H54 (cell line): ENCODE measurements at places on chromosomes 1 and 21.

- DNase-seq = no peak
These were observed 7.5 kb downstream of the PTPRU start for GRCh38 chr1:29243871-29244200.

DNA sequence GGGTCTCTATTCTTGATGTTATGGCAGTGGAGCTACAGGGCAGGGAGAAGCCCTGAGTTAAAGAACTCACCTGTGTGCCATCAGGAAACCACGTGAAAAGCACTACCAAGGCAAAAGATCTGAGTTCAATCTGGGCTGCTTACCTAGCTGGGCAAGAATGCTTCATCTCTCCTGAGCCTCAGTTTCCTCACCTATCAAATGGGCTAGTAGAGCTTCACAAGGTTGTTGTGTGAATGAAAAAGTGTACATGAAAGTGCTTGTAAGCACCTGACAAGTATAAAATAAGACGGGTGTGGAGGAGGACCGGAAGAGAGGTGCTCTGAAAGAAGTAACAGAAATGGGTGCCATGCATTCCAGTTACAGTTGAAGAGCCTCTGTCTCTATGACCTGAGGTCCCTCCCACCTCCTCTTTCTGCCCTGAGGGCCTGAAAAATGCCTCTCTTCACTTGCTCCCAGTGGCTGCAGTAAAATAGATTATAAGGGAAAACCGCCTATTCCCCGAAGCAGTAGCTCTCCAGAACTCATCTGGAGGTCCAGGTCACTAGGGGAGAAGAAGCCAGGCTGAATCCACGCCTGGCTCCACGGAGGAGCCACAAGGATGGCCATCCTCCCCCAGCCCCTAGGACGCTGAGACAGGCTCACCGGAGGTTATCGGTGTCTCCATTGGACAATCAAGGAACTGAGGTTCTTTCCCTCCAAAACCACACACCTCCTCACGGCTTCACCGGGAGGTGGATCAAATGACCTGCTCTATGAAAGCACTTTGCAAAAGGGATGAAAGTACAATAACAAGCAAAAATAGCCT, 1.4 kb downstream of the GPR161 start:
- no peak for DNase-seq

GRCh38 chr1:17908945-17909344, 153.8 kb downstream of the ACTL8 start:
- no peak for DNase-seq

DNA sequence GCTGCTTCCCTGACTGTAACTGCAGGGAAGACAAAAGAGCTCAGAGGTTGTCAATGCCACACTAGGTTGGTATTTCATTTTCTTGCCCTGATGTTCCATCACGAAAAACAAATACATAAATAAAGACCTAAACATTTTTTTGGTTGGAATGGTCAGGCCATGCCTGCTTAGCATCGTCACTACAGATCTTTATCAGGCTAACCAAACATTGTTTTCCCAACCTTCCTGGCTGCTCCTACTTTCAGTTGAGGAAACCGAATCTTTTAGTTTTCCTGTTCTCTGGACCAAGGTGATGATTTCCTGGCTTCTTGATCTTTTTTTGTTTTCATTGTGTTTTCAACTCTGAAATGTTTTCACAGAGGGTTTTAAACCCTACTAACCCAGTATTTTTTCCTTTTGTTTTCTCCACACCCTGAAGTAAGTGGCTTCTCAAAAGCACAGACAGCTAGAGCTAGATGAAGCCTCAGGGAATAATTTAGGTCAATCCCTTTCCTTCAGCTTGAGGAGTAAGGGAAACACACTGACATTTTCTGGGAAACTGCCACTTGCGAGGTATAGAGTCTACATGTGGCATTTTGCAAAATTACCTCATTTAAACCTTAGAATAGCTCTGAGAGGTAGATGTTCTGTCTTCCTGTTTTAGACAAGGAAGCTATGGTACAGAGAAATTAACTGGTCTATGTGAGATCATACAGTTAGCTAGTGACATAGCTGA, 67.2 kb upstream of the CNN3 start:
- no peak for DNase-seq

GRCh38 chr1:67611846-67612245, 73.2 kb upstream of the GADD45A start:
- DNase-seq = no peak

GRCh38 chr1:210292231-210292871, 36.4 kb upstream of the HHAT start:
- peak; percentile 19 for DNase-seq

DNA sequence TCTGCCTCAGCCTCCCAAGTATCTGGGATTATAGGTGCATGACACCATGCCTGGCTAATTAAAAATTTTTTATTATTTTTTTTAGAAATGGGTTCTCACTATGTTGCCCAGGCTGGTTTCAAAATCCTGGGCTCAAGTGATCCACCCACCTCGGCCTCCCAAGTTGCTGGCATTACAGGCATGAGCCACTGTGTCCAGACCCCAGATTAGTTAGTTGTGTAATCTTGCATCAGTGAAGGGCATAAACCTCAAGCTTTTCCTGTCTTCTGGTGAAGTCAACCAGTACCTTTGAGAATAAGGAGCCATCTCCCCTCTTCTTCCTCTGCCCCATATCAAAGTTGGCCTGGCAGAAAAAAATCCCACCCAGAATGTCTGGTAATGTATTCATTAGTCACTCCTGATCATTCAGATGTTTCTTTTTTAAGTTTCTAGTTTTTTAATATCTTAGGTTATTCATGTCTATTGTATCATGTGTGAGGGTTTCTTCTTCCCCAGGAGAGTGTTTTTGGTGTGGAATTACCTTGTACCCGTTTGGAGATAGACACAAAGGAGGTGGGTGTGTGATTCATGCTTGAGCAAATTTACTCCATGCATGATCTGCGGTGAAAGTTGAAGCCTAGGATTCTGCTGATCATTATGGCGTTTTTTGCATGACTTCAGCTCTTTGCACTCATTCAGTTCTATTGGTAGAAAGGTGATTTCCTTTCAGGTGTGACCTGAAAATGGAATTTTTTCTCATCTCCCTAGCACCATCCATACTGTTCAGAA, 144.0 kb downstream of the FMN2 start:
- DNase-seq = no peak

DNA sequence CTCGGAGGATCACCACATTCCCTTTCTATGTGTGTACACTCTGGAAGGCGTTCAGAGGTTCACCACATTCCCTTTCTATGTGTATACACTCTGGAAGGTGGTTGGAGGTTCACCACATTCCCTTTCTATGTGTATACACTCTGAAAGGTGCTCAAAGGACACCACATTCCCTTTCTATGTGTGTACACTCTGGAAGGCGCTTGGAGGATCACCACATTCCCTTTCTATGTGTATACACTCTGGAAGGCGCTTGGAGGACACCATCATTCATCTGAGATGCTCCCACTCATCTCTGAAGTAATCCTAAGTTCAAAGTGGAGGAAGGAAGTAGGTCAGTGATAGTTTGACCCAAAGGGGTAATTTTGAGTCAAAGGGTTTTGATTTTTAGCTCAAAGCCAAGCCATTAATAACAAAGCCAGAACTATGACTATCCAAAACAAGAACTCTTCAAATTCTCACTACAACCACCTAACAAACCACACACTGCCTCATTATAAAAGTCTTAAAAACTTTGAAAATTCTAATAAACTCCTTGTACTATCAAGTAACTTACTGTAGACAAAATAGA, 32.9 kb downstream of the NRIP1 start:
- no peak for DNase-seq

- peak; percentile 68 for DNase-seq
These were observed 42.1 kb upstream of the TP53BP2 start for GRCh38 chr1:223887747-223888418.

DNA sequence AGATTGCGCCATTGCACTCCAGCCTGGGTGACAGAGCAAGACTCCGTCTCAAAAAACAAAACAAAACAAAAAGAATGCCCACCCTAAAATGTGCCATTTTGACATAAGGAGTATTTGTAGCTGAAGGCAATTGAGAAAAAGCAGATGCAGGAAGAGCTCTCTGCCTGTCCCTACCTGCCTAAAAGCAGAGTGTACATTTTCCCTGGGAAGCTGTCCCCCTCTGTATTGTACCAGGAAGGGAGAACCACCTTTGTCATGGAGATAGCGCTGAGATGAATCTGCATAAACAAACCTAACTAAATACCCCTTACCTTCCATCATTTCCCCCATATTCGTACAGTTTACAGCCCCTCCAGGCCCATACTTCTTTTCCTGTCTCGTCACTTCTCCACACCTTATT, 94.4 kb upstream of the SLC45A1 start:
- no peak for DNase-seq

- DNase-seq = no peak
These were observed 16.3 kb downstream of the DPYD start for GRCh38 chr1:97904534-97904933.

GRCh38 chr1:79842811-79843210, 836.3 kb upstream of the ADGRL4 start:
- no peak for DNase-seq

DNA sequence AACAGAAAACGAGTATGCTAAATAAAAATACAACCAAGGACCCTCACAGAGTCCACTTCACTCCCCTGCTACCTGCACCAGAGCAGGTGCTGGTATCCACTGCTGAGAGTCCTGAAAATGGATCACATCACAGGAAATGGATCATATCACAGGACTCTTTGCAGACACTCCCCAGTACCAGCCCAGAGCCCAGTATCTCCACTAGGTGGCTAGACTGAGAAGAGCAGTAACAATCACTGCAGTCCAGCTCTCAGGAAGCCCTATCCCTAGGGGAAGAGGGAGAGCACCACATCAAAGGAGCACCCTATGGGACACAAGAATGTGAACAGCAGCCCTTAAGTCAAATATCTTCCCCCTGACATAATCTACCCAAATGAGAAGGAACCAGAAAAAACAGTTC, 28.0 kb downstream of the AGBL4 start:
- DNase-seq = no peak

GRCh38 chr1:152168535-152168868, 9.5 kb upstream of the RPTN start:
- DNase-seq = no peak

DNA sequence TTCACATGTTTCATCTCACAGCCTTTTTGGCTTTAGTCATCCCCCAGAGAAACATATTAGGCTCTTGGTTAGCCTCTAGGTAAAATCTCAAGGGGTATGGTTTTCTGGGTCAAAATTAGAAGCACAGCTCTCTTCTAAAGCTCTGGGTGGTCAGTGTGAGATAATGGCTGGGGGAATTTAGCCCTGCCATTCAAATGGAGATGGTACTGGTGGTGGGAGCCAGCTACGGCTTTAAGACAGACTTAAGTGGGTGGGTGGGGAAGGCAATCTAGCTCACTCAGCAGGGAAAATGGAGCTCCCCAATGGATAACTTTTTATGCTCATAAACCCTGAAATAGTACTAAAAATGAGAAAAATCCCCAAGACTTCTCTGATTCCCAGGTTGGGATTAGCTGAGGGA, 5.7 kb downstream of the TEX38 start:
- no peak for DNase-seq

- no peak for DNase-seq
These were observed 136.8 kb downstream of the ZC3H11B start for GRCh38 chr1:219476116-219476515.

DNA sequence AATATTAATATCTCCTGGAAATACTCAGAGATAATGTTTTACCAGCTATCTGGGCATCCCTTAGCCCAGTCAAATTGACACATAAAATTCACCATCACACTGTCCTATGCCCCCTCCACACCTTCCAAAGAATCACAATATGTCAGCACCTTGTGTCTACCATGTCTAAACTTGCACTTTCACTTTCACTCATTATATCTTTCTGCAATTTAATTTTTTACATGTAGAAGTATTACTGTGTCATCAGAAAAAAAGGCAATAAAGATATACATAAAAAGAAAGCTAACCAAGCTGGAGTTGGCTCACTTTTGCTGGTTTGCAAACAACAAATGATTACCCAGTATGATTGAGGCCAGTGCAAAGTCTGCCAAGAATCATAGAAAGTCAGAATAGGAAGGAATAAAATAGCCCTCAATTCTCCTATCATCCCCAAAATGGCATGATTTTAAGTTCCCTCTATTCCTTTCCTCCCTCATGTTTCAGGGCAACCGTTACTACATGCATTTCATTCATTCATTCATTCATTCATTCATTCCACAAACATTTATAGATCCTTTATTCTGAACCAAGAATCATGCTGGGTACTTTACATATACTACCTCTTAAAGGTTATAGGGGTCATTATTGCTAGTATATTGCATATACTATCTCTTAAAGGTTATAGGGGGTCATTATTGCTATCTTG, 5.9 kb upstream of the LUZP1 start:
- no peak for DNase-seq

DNA sequence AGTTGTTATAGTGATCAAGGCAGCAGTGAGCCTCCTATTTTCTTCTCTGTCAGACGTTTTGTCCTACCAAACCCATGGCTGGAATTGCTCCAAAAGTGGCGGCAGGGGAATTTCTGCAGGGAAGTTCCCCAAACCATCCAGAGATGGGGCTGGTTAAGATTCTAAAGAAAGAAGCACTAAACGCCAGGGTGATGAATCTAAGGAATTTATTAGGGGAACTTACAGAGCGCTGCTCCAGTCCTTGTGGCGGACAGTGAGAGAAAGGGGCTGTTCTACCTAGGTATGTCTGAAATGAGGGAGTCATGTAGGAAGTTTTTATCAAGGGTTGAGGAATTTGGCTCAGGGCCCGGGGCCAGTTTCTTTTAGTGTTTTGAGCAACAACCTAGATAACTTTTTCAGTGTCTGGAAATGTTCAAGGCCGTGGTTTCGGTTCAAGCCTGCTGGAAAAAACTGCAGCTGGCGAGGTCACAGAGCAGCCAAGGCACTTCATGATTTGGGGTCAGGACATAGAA, 222.4 kb upstream of the B3GALT2 start:
- DNase-seq = no peak

- no peak for DNase-seq
These were observed 121.2 kb downstream of the CRYAA start for GRCh38 chr21:43289966-43290365.

- DNase-seq = no peak
These were observed 541.1 kb upstream of the PRMT6 start for GRCh38 chr1:106515375-106515774.

DNA sequence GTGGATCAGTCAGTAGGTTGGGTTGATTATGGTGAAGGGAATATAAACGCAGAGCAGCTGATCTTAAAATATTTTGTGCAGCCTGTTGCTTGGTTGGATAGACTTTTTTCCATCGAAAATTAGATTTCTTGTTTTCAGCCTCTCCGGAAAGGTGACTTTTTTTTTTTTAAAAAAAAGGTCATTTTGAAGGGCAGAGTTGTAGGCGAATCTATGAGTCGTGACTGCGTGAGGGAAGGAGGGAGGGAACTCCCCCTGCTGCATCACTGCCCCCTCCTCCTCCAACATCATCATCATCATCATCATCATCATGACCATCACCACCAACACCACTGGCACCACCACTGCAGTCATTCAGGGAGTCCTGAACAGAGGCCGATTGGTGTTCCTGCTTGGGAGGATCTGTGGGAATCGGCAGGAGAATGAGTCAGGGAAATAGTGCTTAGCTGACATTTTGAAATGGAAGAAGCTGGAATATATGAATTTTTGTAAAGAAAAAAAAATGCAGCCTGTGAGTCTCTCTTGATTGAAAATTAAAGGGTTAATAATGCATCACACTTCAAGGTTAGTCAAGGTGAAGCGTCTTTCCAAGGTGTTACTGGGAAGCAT, 1.2 kb downstream of the ATP1B1 start:
- no peak for DNase-seq

GRCh38 chr1:44090429-44091252, 28.0 kb upstream of the KLF17 start:
- DNase-seq = no peak
